ENCODE measurements at places on chromosomes 6 and 20. TPM values are rescaled to one million over a fixed set of nuclear protein-coding genes. Genes with fewer than 3 reads are reported as not detected.

GRCh38 chr6:119557239-119557638 is 207.7 kb upstream of the MAN1A1 start:
- no peak for DNase-seq

DNA sequence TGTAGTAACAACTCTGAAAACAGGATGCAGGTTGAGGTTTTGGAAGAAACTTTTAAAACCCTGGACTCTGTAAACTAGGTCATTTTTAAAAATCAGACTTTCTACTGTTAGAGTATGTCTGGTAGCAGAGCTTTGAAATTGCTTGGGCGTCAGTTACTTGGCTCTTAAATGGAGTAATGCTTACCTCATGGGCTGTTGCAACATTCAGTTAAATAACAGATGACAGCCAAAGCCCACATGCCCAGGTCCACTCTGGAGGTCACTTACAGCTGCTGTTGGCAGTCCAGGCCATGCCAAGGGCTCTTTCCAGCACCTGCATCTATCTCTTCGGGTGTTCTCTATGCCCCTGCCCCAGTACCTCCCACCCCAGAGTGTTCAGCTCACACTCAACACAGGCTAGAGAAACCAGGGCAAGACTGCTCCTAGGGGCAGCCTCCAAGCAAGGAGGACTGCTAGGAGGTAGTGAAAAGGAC is 96.4 kb downstream of the BANF2 start:
- no peak for DNase-seq

GRM1 gene
- total RNA-seq, result not detected

TUBB2A gene
- total RNA-seq, result 72.7 TPM

DNA sequence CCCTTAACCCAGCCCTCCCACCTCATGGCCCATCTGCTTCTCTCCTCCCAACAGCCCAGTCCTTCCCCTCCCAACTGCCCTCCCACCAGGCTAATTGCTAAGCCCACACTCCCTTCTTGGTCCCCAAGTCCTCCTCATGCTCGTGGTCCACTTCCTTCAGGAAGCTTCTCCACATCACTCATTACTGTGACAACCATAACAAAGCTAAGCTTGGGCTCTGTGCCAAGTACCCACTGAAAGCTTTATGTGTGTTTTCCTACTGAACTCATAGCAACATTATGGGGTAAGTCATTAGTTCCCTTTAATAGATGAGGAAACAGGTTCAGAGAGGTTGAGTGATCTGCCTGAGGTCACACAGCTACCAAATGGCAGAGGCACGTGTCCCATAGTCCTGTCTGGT is 16.2 kb downstream of the FRS3 start:
- no peak for DNase-seq

DNA sequence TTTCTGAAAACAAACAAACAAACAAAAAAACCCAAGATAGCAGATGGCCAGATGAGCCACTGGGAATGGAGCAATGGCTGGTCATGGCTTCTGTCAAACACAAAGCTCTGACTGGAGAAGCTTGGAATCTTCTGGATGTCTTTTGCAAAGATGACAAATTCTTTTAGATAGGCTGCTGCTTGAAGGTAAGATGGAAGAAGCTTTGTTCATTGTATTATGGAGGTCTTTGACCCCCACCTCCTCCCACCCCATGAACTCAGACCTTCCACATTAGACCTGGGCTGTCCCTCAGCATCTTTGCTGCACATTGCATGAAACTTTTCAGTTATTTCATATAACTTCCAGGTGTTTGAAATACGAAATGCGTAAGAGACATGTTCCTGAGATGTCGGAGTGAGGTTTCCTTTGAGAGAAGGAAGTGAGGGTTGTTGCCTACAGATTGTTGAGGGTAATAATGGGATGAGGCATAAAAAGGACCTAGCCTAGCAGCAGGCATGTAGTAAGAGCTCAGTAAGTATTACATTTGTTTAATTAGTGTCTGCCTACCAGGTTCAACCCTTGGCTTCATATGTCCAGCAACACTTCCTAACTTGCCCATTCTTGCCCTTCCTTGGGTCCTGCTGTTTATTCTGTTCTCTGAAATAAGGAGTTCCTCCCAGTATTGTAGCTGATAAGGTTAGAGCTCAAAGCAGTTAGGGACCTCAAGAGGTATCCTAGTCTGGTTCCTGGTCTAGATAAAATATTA is 51.4 kb upstream of the IER3 start:
- no peak for DNase-seq

SRC gene
- 48.6 TPM for total RNA-seq

DNA sequence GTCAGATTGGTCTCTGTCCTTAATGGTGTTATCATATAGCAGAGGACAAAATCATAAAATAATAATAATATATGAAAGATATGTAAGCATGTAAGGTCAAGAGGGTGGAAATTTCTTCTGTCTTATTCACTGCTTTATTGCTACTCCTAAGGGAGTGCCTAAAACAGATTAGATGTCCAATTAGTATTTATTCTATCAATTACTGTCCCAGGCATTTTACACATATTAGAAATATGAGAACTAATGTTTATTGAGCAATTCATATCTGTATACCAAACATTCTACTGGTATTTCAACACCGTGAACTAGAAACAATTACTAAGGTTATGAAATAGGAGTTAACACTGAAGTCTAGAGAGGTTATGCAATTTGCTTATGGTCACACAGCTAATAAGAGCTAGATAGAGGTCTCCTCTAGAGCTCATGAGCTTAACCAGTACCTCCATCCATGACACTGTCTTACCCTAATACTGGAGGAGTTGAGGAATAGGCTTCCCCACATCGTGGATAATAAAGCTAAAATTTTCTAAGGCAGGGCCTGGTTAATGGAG is 302.3 kb downstream of the PLCB1 start:
- DNase-seq, result no peak

- no peak for DNase-seq
Measured at GRCh38 chr6:63023726-63024125, 187.5 kb upstream of the FKBP1C start.
